ENCODE measurements at places on chromosomes 2 and 18.

- DNase-seq: no peak
Measured at GRCh38 chr2:20680744-20681375, 13.9 kb downstream of the GDF7 start.

DNA sequence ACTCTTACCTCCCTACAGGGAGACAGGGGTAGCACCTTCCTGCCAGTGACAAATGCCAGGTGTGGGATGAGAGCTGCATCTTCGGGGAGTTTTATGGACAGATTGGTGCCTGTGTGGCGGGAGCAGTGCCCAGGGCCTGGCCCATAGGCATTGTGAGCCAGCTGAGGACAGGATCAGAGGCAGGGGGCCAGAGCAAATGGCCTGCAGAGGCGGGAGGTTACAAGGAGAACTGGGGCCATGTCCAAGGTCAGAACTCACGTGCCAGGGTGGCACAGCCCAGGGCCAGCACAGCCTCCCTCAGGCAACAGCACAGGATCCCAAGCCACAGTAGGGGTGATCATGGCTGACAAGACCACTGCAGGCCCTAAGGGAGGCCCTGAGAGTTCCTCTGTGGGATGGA lies 40.2 kb upstream of the MCFD2 start:
- no peak for DNase-seq

DNA sequence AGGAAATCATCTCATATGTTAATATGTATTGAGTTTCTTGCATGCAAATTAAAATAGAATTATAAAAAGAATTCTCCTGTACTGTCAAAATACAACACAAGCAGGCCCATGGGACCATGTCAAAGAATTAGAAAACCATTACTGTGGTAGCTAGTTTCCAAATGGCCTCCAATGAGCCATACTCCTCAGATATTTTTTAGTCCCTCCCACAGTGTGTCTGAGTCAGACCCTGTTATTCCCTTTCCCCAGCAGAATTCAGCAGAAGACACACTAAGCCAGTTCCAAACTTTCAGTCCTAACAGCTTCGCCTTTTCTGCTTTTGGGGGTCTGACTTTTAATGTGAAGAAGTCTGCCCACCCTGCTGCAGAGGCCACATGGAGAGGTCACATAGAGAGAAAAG lies 86.7 kb downstream of the FIGN start:
- no peak for DNase-seq

DNA sequence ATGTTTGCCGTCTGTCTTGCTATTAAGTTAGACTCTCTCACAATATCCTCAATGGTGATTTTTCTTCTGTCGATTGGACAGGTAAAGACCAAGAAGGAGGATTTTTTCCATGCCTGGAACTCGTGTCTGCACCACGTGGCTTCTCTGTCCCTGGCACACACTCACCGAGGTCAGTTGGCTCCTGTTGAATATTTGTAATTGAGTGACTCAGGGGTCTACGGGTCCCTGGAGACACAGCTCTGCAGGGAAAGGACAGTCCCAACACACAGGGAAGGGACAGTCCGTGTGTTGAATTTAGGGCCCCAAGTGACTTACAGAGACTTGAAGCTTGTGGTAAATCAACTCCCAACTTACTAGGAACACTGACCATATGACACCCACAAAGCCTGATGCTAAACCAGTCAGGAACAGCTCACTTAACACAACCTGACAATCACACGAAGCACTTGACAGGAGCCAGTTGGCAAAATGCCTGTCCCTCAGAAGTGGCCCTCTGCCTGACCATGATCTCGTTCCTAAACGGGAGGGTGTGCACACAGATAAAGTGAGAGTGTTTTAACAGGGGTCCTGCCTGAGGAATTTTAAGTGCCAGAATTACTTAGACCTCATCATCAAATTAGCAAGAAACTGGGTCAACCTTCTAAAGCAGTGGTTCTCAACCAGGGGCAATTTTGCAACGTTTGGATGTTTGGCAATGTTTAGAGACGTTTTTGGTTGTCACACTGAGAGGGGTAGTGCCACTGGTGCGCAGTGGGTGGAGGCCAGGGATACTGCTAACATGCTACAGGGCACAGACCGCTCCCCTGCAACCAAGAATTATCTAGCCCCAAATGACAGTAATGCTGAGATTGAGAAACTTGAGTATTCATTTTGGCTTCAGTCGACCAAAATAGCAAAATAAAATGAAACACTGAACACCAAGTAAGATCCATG lies 88.9 kb upstream of the BCL2L11 start:
- no peak for DNase-seq

- no peak for DNase-seq
Measured at GRCh38 chr2:36137612-36138011, 218.0 kb upstream of the CRIM1 start.
